Sciatic nerve (tissue), 2 donors: ENCODE measurements at places on chromosomes 11 and 22. TPM values are rescaled to one million over a fixed set of nuclear protein-coding genes. Genes with fewer than 3 reads are reported as not detected.

ART1 gene
- not detected for total RNA-seq

NNMT gene
- 322 TPM for total RNA-seq

IL18 gene
- 20.3 TPM for total RNA-seq

TRPM5 gene
- not detected for total RNA-seq

DSCAML1 gene
- total RNA-seq: 4.2 TPM

CPSF7 gene
- 79.2 TPM for total RNA-seq

DNA sequence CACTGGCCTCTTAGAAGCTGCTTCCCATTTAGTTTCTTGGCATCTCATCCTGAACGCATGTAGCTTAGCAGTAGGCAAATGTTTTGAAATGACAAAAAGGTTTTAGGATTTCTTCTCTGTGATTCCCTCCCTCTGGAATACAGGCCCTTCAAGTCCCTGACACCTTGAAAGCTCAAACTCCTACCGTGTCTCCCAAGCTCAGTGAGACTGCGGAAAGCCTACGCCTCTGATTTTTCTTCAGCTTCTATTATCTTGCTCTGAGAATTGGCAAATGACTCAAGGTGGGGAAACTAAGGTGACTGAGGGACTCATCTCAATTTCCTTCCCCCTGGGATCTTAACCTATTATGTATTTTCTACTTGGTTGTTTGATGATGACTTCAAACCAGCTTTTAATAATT lies 130.3 kb downstream of the ENTHD1 start:
- no peak for DNase-seq

DNA sequence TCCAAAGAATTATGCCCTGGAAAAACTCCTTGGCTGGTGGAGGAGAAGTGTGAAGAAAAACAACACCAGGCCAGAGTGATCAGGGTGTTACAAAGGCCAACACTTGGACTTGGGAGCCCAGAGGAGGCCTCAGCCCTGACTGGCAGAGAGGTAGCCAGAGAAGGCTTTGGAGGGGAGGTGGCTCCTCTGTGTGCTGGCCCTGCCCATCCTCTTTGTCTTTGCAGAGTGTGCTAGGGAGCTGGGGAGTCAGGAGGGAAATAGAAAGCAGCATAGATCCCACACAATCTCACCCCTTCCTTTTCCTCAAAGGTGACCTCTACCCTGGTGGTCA lies 12.0 kb upstream of the P2RY6 start:
- peak; percentile 19 for DNase-seq

DNA sequence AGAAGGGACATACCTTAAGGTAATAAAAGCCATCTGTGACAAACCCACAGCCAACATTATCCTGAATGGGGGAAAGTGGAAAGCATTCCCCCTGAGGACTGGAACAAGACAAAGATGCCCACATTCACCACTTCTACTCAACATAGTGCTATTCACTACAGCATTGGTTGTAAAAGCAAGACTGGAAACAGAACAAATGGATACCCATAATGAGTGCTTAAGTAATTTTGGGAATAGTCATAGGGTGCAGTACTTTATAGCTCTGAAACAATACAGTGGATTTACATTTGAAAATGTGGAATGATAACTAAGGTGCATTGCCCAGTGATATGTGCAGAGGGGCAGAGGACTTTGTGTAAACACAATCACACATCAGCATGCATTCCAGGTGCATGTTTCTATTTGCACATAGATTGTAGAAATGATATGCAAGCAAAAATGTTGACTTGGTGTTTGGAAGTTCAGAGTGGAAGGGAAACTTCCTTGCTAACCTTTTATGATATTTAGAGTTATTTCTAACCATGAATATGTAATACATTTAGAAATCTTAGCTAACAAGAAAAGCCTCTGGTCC lies 112.3 kb downstream of the IGLL1 start:
- no peak for DNase-seq

DNA sequence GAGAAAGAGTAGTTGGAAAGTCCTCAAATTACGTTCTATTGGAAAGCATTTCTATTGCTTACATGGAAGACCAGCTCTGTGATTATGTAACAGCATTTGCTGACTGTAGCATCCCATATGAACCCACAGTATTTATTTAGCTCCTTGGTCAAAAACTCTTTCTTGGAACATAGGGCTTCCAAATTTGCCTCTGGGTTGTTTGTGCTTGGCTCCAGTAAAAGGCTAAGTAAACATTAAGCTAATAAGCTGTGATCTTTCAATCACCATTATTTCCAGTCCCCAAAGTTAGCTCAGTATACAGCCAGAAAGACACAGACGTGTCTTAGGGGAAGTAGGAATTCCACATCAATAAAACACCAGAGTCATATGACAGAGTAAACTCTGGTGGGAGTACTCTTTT lies 668.8 kb downstream of the DLG2 start:
- no peak for DNase-seq

DNA sequence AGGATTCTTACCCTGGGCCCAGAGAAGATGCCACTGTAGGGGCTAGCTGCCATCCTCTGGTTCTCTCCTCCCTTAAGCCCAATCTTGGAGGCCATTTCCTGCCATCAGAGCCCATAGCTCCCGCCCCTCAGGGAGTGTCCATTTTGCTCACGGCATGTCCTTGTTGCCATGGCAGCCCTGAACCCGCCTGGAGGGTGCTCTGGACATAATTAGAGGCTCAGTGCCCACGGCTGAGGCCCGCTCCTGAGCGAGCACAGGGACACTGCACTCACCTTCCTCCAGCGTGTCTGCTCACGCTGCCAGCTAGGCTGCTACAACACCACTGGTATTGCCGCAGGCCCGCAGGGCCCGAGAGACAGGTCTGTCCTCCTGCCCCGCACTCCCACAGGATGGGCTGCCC lies 11.1 kb upstream of the SUSD2 start:
- DNase-seq: no peak

DNA sequence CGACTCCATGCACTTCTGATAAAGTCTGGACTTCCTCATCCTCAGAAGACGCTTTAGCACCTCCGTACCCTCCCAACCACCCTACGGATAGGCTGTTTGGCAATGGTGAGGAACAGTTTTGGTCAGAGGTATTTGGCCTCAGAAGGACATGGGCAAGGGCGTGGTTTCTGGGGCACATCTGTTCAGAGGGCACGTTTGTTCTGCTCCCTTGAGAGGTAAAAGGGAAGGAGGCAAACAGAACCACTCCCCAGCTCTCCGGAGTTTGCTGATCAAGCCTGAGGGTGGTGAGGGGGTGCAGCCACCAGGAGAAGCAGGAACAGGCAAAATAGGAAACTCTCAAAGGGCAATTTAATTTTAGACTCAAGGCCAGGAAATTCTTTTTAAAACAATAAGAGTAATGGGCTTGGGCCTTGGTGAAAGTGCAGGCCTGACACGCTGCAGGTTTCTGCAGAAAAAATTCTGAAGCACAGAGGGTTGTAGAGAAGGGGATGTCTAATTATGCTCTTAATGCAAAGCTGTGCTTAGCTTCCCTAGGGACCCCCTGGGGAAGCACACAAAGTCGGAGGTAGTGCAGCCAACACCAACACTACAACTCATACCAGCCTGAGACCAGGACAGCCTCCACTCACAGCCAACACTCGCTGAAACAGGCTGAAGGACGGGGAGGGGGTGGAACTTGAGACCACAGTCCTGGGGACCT lies 23.3 kb downstream of the ETS1 start:
- DNase-seq: no peak

- no peak for DNase-seq
Measured at GRCh38 chr11:2534134-2534956, 89.5 kb downstream of the KCNQ1 start.

DNA sequence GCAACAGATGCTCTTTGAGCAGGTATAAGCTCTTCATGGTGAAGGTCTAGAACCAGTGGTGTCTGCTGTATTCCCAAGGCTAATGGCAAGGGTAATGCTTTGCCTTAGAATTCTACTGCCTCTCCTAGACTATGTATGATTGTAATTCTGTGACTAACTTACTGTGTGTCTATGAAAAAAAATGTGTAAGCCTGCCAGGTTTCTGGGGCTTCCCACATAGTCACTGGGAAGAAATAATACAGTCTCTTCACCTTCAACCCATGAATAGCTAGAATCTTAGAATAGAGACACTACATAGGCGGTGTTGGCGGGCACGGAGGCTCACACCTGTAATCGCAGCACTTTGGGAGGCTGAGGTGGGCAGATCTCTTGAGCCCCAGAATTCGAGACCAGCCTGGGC lies 84.1 kb downstream of the C11orf91 start:
- no peak for DNase-seq

DNA sequence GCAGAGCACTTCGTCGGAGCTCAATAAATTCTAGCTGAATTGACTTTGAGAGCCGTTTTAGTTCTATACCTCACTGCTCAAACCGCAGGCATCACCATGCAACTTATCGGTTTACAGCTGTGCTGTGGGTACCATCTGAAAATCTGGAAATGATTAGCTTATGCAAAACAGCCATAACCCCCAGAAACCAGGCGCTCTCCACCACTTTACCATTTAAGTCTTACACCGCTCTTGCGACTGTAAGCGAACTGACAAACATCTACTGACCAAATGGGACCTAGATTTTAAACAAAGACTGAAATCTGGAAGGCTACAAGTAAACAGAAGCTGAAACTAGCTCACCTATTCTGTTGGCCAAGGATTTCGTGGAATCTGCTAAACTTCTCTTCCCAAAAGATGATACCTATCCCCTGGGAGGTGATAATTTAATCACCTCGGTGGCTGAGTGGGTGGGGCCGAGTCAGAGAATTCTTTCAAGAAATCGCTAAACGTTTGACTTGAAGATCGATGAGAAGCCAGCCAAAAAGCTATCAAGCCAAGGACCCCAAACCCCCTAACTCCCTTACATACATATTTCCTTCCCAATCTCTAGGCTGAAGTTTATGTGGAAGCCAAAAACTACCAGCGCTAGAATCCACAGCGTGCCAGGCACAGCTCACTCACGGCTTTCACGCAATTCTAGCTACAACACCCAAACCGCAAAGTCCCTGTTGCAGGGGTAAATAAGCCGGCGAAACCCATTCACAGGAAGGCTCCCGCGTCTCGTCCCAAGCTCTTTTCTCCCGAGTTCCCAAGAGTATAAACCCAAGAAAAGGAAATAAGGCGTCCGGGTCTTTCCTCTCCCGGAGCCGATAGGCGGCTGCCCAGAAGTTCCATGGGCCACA lies 644 bp downstream of the SPTY2D1 start:
- DNase-seq: no peak

- peak; percentile 44 for DNase-seq
Measured at GRCh38 chr22:47613606-47614350, 851.3 kb downstream of the TBC1D22A start.

DNA sequence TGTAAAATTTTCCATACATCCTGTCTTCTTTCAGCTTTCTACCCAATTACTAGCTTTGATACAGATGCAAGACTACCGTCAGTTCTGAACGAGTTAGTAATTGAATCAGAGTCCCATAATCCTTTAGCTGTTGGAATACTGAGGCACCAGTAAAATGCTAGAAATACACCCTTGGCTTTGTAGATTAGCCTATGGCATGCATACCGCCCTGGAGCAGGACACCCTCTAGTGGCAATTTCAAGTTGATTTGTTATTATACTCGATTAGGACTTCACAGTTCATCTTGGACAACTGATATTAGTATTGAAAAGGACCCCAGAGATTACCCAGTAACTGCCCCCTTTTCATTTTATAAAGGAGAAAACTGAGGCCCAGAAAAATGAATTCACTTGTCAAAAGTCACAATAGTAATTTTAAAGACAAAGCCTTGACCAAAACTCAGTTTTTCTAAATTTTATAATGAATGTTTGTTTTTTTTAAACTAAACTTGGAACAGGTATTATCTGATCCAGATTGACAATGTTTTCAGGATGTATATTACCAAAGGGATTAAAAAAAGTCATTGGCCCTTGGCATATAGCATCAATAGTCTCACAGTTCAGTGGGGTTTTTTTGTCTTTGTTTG lies 72.6 kb downstream of the HIPK3 start:
- DNase-seq: no peak

GRCh38 chr11:46050662-46051061 lies 70.6 kb downstream of the PHF21A start:
- DNase-seq: no peak

DNA sequence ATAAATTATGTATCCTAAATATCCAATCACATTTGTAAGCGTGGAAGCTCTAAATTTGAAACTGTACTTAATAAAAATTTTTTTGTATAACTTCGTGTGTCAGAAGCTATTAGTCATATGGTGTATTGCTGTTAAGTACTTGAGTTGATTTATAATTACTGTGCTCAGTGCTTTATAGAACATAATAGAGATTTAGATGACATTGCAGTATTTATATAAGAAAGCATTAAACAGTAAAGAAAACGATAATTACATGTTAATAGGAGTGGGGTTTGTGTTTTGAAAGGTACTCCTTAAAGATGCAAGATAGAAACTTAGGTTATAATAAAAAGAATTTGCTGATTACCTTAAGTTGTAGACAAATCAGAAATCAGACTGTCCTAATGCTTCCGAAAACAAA lies 5.9 kb upstream of the TCP11L1 start:
- DNase-seq: no peak
